ENCODE measurements at places on chromosomes 7 and 10. TPM values are rescaled to one million over a fixed set of nuclear protein-coding genes. Genes with fewer than 3 reads are reported as not detected.

DNA sequence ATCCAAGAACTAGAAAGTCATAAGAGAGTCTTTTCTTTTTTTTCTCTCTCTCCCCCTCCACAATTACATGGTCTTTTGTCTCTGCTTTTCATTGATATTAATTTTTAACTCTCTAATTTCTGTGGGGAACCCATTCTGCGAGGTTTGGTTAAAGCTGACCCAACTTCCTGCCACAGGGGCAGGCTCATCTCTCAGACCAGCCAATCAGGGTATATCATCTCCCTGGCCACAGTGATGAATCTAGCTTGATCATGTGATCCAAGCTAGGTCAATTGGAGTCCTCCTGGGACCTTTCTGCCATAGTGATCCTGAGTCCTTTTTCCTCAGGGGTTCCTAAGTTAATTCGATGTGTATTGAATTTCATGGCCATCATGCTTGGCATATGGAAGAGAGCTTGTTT, 38.0 kb upstream of the TRUB1 start:
- no peak for DNase-seq

DNA sequence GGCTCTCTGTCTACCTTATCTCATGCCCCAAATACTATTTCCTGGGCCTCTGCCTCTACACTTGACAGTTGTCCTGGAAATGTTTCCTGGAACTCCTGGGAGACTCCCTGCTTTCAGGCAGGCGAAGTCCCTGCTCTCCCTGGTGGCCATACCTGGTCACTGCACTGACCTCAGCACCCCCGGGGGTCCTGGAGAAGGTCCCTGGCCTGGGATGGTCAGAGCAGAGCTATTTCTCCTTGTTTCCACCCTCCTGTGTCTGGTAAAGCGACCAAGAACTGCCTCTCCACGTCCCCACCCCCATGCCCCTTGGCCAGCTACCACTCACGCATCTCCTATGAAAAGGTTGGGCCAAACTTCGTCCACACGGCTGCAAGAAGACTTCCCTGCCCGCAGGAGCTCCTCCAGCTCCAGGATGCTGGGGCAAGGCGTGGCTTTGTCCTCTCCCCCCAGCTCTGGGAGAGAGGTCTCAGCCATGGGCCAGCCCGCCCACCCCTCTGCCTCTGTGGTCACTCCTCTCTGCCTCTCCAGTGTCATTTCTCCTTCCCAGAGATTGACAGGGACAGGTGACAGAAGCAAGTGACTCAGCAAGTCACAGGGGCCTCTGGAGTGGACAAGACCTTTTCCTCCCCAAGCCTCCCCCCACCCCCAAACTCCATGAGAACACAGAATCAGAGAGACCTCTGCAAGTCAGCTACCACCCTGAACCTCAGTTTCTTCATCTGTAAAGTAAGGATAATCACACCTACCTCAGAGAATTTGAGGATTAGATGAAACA, 2.6 kb upstream of the SAMD8 start:
- DNase-seq, result no peak

DNA sequence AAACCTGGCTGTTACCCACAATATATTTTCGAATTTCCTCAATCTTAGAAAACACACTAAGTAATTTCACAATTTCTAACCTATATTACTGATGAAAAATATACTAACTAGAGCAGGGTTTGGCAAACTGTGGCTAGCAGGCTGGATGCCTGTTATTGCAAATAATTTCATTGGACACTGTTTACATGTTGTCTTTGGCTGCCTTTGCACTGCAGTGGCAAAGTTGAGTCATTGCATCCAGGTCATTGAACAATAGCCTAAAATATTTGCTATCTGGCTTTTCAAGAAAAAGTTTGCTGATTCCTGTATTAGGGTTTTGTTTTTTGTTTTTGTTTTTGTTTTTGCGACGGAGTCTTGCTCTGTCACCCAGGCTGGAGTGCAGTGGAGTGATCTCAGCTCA, 47.2 kb downstream of the KIF11 start:
- DNase-seq, result no peak

CYP3A5 gene
- not detected for total RNA-seq

DNA sequence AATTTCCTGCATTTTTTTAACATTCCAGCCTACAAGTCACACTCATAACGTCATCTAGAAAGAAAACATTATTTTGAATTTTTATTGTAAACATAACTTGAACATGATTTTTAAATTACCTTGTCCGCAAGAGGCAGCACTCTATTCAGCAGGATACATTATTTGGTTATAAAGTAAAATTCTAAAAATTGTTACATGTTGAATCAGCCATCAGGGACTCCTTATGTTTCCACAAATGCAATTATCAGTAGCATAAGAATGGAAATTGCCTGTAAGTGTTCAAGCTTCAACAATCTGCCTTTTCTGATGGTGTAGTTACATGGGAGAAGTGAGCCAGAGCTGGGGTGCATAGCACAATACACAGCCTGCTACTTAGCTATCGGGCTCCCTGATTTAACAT, 97.5 kb downstream of the ZNF365 start:
- DNase-seq, result no peak

Measured in naive thymus-derived CD4-positive, alpha-beta T cell (primary cell).